ENCODE measurements at places on chromosomes 13 and 19.

- no peak for DNase-seq
Measured at GRCh38 chr19:29934257-29934656, 7.8 kb upstream of the URI1 start.

- DNase-seq: no peak
Measured at GRCh38 chr19:29882719-29883105, 59.3 kb upstream of the URI1 start.

DNA sequence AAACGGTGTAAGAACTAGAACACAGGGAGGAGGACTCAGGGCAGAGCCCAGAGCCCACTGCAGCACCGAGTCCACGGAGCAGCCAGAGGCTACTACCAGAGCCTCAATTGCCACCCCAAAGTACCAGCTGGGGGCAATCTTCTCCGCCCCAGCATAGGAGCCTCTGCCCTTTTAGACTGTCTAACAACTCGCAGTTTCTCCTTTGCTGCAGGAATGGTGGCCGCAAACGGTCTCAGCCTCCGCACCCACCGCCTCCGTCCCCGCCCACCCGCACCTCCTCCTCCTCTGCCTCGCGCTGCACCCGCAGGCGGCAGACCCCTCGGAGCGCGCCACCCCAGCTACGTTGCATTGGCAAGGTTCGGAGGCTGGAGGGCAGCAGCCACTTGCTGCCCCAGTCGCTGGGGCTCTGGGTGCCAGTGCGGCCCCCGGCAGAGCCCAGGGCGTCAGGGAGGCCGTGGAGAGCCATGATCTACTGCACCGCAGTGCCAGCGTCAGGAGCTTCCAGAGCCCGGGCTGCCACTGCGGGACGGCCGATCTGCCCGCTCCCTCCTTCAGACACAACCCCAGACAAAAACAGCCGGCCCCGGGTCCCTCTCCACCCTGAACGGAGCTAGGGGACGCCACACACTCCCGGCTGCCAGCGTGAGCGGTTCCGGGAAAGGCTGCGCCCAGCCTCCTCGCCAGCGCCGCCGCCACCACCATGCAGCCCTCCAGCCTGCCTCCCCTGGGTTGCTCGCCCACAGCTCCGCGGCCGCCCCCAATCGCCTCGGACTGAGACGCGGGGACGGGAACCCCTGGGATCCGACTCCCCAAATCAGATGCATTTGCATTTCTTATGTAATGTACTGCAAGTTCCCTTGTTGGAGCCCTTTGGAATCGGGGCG, 1.8 kb downstream of the FGF14 start:
- no peak for DNase-seq

- DNase-seq: no peak
Measured at GRCh38 chr13:23794267-23795161, 94.7 kb downstream of the MIPEP start.

- DNase-seq: no peak
Measured at GRCh38 chr13:71461892-71462291, 405.1 kb downstream of the DACH1 start.

- DNase-seq: no peak
Measured at GRCh38 chr13:112703449-112704284, 13.8 kb downstream of the ATP11A start.

GRCh38 chr13:84730376-84730775, 848.1 kb upstream of the SLITRK1 start:
- DNase-seq: no peak

GRCh38 chr19:10646456-10647159, 7.5 kb upstream of the ILF3 start:
- no peak for DNase-seq

DNA sequence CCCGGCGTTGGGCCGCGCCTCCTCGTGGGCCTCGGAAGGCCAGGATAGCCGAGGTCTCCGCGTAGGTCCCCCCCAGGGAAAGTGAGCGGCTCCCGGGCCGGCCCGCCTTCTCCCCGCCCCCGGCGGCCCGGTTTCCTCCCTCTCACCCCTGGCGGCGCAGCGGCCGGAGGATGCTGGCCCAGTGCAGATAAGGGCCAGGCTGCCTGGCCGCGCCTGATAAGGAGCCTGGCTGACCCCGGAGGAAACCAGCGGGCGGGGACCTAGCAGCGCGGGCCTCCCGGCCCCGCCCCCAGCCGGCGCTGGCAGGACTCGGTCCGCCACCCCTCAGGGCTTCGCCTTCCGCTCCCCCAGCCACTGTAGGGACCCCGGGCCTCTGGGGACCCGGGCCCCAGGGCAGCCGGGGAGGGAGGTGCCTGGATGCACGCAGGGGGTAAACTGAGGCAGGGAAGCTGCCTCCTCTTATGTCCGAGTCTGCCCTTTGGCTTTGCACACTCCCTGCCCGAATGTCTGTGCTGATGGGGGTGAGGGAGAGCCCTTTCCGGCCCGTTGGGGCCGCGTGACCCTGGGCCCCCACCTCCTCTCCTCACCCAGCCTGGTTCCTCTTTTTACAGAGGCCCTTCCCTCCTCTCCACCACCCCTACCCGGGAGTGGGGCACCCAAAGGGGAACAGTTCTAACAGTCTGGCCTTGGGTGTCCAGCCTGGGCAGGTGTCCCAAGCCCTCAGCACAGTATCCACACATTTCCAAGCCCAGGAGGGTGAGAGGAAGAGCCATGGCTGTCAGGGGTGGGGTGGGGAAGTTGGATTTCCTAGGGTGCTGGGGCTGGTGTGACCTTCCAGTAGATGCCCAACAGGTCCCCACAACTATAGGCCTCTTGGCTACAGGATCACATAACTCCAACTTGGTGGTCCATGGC, at the start of gene LYL1:
TSS of gene LYL1 (minus strand) at position 193 of the 915 bp plus-strand sequence. CDS start 1,687 bp downstream, outside the sequence.
- DNase-seq: no peak

DNA sequence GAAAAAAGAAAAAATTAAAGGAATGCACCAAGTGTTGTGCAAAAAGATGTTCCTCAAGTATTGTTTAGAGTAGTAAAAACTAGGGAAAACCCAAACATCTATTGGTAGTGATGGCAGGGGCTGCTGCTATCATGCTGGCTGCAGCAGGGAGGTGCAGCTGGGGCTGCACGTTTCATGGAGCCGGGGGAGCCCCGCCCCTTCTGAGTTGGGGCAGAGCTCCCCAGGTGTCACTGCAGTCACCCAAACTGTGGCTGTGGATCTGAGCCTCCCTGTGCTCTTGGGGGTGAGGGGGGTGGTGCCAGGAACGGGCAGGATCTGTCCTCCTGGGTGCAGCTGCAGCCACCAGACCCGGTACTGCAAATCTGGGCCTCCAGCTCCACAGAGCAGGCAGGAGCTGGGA, 11.5 kb upstream of the UBE2S start:
- DNase-seq: no peak

DNA sequence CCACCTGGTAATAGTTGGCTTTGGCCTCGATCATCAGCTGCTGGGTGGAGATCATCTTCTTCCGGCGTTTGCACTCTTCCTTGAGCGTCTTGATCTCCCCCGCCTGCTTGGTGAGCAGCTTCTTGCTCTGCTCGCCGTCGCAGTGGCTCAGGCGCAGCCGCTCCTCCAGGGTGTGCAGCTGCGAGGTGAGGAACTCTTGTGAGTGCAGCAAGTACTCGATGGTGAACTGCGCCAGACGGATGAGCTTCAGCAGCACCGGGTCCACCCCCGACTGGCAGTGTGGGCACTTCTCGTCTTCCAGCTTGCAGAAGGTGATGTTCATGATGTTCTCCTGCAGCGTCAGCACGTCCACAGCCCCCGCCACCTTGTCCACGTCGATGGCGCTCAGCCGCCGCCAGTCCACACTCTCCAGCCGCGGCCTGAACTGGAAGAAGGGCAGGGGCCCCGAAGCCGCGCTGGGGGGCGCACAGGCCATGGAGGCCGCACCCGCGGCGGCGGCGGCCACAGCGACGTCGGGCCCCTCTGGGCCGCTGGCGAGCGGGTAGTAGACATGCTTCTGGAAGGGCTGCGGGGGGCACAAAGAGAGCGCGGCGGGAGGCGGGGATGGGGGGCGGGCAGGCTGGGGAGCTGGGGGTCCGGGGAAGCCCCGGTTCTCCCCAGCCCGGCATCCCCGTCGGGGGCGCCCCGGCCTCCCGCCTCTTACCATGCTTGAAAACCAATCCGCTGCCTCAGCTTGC, 3.0 kb downstream of the DZIP1 start:
- no peak for DNase-seq

GRCh38 chr13:76036176-76036575, 400.0 kb downstream of the LMO7 start:
- DNase-seq: no peak

- DNase-seq: no peak
Measured at GRCh38 chr19:2345794-2346663, 14.0 kb upstream of the TMPRSS9 start.

GRCh38 chr13:40464337-40465014, 202.0 kb downstream of the FOXO1 start:
- no peak for DNase-seq

DNA sequence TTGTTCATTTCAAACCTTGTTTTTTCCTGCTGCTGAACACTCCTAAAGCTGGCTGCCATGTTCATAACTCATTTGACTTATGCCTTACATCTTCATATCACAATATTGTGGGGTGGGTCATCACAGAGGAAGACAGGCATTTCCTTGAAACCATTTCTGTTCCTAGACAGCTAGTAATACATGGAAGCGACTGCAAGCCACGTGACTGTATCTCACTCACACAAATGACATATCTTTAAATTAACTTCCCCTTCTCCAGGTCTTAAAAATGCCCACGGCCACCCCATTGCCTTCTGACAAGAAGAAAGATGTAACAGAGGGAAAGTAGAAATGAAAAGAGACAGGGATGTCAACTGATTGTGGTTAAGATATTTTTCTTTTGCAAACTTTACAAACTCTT, 236.8 kb downstream of the LMO7 start:
- DNase-seq: no peak

- DNase-seq: no peak
Measured at GRCh38 chr13:62910541-62911060, 1495.0 kb upstream of the PCDH20 start.

- DNase-seq: no peak
Measured at GRCh38 chr19:10238172-10238783, 7.1 kb upstream of the S1PR2 start.

DNA sequence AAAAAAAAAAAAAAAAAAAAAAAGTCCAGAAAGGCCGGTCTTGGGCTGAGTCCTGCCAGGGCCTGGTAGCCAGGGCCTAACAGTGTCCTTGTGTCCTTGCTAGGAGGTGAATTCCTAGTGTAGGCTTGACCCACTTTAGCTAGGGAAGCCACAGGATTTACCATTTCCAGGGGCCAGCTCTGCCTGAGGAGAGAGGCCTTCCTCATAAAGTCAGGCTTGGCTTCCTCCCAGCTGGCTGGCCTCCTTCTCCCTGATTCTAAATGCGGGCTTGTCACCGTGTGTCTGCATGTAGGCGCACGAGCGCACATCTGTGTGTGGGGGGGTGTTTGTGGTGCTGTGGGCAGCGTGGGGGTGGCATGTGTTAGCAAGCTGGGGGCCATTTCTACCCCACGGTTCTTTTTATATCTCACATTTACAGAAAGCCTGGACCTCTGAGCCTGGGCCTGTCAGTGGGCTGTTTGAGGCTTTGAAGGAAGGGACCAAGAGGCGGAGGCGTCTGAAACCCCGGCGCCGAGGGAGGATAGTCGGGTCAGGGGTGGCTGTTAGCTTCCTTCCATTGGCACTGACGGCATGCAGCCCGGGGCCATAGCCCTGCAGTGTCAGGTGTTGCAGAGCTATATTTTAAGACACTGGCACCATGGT, 31.7 kb downstream of the IER2 start:
- no peak for DNase-seq

DNA sequence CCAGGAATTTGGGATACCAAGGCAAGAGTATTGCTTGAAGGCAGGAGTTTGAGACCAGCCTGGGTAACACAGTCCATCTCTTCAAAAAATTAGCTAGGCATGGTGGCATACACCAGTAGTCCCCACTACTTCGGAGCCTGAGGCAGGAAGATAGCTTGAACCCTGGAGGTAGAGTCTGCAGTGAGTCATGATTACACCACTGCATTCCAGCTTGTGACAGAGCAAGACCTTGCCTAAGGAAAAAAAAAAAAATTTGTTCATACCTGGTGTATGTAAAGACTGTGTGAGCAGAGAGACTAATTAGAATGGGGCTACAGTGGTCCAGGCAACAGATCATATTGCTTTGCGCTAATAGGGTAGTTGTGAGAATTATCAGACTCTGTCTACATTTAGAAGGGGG, 778.3 kb upstream of the PCDH20 start:
- DNase-seq: no peak

- no peak for DNase-seq
Measured at GRCh38 chr13:72399351-72399750, 328.1 kb downstream of the MZT1 start.

DNA sequence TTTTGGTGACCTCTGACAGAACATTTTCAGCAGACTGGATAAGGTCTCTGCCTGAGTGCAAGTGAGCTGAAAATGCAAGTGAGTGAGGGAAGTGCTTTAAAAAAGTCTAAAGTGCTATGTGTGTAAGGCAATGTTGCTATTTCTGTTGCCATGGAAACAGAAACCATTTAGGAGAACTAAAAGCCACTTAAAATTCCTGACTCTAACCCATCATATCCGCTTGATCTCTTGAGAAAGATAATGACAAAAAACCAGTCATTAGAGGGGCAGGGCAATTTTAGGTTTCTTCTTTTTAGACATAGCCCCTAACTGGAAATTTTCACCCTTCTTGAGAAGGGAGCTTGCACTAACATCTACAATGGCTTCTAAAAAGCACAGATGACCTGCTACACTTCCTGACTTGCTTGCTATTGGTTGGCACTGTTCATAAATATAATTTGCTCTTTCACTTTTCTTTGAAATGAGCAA, at the start of gene CYSLTR2:
TSS of gene CYSLTR2 (plus strand) at position 458 of the 468 bp plus-strand sequence. CDS start 52,889 bp downstream, outside the sequence.
- no peak for DNase-seq

DNA sequence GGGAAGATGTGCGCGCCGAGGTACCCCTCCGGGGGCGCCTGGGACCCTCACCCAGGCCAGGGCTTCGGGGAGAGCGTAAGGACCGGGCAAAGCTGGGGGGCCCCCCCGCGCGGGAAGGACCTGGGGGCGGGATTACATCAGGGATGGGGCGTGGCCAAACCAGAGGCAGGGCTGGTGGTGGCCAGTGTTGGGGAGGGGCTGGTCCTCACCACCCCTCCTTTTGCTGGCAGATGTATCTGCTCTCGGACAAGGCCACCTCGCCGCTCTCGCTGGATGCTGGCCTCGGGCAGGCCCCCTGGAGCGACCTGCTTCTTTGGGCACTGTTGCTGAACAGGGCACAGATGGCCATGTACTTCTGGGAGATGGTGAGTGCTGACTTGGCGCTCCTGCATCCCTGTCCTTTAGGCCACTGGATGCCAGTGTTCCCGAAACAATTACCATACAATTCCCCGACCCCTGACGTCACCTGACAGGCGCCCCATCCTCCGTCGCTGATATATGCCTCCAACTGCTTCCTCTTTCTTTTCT, 25.3 kb downstream of the TRPM4 start:
- no peak for DNase-seq

DNA sequence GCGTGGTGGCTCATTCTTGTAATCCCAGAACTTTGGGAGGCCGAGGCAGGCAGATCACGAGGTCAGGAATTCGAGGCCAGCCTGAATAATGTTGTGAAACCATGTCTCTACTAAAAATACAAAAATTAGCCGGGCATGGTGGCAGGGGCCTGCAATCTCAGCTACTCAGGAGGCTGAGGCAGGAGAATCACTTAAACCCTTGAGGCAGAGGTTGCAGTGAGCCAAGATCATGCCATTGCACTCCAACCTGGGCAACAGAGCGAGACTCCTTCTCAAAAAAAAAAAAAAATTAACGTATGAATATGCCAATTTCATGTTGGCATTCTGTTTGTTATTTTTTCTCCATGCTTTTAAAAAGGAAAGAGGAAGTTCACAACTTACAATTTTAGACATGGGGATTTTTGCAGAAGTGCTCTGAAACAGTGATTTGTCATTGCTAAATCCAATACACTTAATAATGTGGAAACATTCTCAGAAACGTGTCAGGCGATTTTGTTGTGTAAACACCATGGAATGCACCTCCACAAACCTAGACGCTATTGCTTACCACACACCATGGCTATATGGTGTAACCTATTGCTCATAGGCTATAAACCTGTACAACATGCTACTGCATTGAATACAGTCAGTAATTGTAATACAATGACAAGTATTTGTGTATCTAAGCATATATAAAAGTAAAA, 115.9 kb upstream of the PCDH20 start:
- no peak for DNase-seq
